ENCODE measurements at places on chromosomes 16 and 17. TPM values are rescaled to one million over a fixed set of nuclear protein-coding genes. Genes with fewer than 3 reads are reported as not detected.

- H3K4me1 ChIP-seq: peaks cover 16% of the 10 kb centered on the region
- no peak overlapping the region for H3K4me3 ChIP-seq
- no peak for DNase-seq
- peaks cover 23% of the 10 kb centered on the region for H3K36me3 ChIP-seq
Measured at GRCh38 chr16:54288030-54288834, 1.6 kb upstream of the IRX3 start.

- no peak for DNase-seq
- H3K36me3 ChIP-seq: peaks cover 85% of the 10 kb centered on the region
- H3K4me1 ChIP-seq: no peaks in the 10 kb centered on the region
- H3K27me3 ChIP-seq: 0 out of 2 replicates have a peak, but pooled peaks cover 3% of the 10 kb centered on the region
- no peak overlapping the region for H3K4me3 ChIP-seq
Measured at GRCh38 chr17:4019275-4019674, 55.0 kb upstream of the ATP2A3 start.

DNA sequence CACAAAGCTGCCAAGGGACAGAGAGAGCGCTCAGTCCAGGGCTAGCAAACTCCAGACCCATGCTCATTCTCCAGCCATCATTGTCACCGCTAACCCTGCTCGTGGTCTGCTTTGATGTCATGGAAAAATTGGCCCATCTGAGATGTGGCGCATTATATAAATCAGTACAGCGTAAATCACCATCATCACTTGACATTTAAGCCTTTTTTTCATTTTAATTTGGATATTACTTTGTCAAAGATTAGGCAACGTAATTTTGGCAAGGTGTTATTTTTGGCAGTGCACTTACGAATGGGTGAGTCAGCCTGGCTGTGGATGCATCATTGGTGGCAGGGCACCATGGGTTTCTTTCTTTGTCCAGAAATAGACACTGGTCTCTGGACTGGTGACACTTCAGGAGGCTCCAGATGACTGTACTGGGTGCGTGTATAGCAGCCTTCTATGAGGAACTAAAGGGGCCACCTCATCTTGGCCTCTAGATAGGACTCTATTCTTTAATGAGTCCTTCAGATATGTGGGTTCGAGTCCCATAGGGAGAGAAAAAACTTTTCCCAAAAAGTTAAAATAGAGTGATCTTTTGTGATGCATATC is 166.3 kb downstream of the MSI2 start:
- H3K27me3 ChIP-seq: no peaks in the 10 kb centered on the region
- no peak overlapping the region for H3K27ac ChIP-seq
- DNase-seq: peak; percentile 52

- H3K27me3 ChIP-seq: no peaks in the 10 kb centered on the region
- peaks cover 3% of the 10 kb centered on the region for H3K4me1 ChIP-seq
- DNase-seq: no peak
Measured at GRCh38 chr16:47578573-47578972, 117.4 kb downstream of the PHKB start.

GRCh38 chr16:58510097-58510775 is 5.1 kb upstream of the SETD6 start:
- no peak overlapping the region for H3K4me3 ChIP-seq
- no peak for DNase-seq
- H3K27me3 ChIP-seq: no peaks in the 10 kb centered on the region
- H3K36me3 ChIP-seq: peaks cover 40% of the 10 kb centered on the region
- H3K27ac ChIP-seq: no peak overlapping the region

DNA sequence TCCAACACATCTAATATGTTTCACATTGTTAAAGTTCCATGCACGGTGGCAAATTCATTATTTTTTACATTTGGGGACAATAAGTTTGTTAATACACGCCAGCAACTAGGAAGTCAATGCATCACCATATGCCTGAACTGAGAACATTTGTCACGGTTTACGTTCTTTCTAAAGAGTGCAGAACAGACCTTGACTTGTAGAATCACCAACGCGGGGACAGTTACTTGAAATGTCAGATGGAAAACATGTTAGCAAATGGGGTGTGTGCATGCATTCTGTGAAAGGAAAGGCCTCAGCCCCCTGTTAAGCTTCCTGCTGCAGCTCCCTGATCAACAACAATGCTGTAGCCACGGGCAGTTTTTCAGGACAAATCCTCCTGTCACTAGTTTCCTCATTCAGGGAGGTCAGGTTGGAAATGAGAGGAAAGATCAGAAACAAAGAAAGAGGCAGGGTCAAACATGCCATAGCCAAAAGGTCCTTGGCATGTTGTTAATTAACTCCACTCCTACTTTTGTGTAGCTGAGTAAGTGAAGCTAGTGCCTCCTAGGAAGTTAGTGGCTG is 18.4 kb downstream of the SMIM36 start:
- 0 out of 2 replicates have a peak, but pooled peaks cover 5% of the 10 kb centered on the region for H3K27me3 ChIP-seq
- no peak overlapping the region for H3K27ac ChIP-seq
- no peaks in the 10 kb centered on the region for H3K36me3 ChIP-seq
- DNase-seq: no peak
- peaks cover 5% of the 10 kb centered on the region for H3K4me1 ChIP-seq
- no peak overlapping the region for H3K4me3 ChIP-seq

The YPEL2 gene
- 4.2 TPM for total RNA-seq

The USP43 gene
- 2.1 TPM for total RNA-seq

The CD300LF gene
- total RNA-seq: not detected

The SCGB1C2 gene
- total RNA-seq: not detected

Data from SJSA1 (cell line).